ENCODE measurements at places on chromosomes 1 and 21.

DNA sequence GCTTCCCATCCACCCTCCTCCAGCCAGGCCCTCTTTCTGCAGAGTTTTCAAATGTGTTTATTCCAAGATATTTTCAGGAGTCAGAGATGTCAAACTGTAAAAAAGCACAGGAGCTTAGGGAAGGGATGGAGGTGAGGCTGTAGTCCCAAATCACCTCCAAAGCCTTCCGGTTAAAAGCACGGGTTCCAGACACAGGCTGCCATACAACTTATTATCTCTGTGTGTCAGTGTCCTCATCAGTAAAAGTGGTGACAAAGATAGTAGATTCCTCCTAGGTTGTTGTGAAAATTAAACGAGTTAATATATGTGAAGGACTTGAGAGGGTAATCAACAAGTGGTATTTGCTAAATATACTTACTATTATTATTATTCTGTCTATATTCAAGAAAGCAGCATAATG, 15.1 kb downstream of the S100A7A start:
- DNase-seq = no peak

- DNase-seq = no peak
Measured at GRCh38 chr1:221945669-221946068, 203.8 kb upstream of the DUSP10 start.

DNA sequence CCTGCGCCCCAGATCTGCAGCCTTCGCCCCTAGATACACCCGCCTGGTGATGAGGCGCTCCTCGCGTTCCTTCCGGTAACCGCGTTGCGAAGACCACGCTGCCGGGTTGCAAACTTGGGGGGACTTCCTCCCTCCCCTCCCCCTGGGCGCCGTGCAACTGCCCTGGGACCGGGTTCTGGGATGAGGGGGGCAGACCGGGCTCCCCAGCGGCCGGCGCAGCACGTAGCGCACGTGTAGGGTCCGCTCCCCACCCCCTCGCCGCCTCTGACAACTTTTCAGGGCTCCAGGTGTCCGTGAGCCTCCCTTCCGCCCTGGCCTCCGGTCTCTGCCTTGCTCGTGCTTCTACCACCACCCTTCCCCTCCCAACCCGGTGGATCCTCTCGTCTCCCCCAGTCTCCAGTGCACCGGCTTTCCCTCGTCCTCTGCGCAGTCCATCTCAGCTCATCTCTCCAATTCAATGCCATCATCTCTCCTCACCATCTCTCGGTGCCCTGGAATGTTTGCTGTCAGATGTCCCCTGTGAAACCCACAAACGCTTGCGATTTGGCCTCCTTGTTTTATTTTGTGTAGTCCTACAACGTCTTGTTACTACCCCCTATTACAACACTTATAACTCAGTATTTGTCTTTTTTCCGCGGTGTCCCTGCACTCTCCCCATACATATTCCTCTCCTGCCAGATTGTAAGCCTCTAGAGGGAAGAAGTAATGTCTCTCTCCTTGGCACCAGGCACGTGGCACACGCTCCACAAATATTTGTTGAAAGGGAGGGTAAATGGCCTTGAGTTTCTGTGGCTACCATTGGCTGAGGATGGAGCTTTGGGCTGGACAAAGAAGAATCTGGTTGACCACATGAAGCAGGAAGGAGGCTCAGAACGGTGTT, 782 bp downstream of the PCAT6 start:
- DNase-seq = no peak

DNA sequence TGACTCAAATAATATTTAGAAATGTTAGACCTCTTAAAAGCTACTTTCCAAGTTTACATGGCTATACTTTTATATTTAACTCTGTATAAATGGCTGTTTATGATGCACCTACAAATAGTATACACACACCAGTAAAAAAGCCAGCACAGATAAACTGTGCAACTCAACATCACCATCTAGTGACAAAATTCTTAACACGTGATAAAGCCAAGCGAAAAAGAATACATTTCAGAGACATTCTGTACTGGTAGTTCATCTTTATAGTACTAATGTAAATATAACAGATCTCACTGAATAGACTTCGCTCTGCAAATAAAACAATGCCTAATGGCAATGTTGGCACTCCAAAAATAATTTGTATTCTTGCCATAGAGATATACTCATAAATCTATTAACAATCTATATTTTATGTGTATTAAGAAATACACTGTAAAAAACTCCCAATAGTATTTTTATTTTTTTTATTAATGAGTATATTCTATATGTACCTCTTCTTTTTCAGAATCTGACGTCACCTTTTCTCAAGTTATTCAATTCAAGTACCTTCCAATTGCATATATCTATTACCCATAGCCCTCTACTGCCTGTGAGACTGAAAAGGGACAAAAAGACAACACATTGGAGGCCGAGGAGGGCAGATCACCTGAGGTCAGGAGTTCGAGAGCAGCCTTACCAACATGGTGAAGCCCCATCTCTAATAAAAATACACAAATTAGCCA, 100.2 kb downstream of the DPYD start:
- no peak for DNase-seq

DNA sequence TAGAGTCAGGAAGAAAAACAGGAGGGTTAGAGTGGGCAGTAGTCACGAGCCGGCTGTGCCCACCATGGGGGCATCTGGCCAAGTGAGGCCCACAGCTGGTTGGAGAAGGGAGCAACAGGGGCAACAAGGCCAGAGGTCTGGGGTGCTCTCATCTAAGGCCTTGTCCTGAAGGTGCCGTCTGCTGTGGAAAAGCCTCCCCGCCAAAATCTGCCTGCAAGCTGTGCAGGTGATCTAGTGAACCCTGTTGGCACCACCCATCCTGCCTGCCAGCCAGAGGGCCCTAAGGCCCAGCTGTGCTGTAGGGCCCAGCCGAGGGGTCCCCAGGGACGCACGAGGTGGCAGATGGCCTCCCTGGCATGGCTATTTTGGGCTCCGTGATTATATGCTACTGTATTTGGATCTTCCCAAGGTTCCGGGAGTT, 51.3 kb downstream of the LGR6 start:
- DNase-seq = no peak

GRCh38 chr1:162329826-162330225, 46.8 kb downstream of the SPATA46 start:
- no peak for DNase-seq

DNA sequence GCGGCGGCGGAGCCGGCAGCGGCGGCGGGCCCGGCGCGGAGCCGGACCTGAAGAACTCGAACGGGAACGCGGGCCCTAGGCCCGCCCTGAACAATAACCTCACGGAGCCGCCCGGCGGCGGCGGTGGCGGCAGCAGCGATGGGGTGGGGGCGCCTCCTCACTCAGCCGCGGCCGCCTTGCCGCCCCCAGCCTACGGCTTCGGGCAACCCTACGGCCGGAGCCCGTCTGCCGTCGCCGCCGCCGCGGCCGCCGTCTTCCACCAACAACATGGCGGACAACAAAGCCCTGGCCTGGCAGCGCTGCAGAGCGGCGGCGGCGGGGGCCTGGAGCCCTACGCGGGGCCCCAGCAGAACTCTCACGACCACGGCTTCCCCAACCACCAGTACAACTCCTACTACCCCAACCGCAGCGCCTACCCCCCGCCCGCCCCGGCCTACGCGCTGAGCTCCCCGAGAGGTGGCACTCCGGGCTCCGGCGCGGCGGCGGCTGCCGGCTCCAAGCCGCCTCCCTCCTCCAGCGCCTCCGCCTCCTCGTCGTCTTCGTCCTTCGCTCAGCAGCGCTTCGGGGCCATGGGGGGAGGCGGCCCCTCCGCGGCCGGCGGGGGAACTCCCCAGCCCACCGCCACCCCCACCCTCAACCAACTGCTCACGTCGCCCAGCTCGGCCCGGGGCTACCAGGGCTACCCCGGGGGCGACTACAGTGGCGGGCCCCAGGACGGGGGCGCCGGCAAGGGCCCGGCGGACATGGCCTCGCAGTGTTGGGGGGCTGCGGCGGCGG, 1.0 kb downstream of the ARID1A start:
- peak; percentile 28 for DNase-seq

GRCh38 chr1:28272215-28272852, 13.0 kb downstream of the SESN2 start:
- DNase-seq = no peak

- DNase-seq = peak; percentile 68
Measured at GRCh38 chr21:26169061-26169610, 1.4 kb downstream of the APP start.

DNA sequence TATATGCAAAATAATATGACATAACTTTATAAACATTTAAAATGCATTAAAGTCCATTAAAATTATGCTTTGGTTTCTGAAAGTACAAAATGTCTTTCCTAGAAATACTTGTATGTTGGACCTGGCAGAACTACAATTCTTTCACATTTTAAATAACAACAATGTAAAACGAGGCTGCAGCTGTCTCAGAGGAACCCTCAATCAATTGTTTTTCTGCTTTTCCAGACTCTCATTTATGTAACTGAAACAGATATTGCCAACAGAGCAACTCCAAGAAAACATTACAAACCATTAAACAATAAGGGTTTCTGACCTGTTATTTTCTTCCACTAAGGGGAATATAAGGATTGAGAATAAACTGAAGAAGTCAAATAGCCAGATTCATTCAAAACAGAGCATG, 1193.4 kb downstream of the NCAM2 start:
- no peak for DNase-seq

- DNase-seq = no peak
Measured at GRCh38 chr1:93607814-93608186, 73.8 kb downstream of the BCAR3 start.

- DNase-seq = peak; percentile 80
Measured at GRCh38 chr1:12173631-12174121, 6.9 kb downstream of the TNFRSF1B start.

GRCh38 chr1:204093421-204093717, 20.5 kb downstream of the SOX13 start:
- no peak for DNase-seq

- DNase-seq = peak; percentile 84
Measured at GRCh38 chr1:156104065-156104810, 10.3 kb upstream of the LMNA start.

GRCh38 chr1:225526878-225527277, 99.0 kb upstream of the LBR start:
- DNase-seq = no peak

GRCh38 chr21:43370091-43370658, 56.8 kb downstream of the SIK1 start:
- DNase-seq = no peak

DNA sequence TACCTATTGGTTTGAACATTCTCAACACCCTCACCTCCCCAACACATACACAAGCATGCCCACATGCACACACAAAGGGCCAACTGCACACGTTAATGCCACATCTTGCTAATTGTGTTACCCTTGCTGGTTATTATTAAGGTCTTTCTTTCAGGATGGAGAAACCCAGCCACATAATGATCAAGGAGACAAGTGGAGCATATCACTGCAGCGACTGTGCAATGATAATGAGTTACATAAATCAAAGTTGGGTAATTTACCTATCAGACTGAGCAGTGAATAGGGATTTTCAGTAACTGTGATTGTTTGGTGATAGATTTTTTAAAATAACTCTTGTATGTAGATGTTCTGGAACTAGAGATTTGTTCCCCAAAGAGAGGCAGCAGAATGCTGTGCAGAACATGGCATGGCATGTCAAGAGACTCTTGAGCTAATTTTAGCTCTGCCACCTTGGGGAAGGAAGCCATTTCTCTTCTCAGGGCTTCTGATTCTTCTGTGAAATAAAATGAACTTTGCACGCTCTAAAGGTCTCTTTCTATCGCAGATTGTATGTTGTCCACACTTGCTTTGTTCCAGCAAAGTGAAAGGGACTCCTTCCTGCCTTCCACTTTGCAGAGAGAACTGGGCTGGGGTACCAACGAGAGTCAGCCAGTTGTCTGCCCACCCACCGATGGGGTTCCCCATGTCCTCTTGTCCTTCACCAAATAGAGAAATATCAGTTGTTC, 126.0 kb upstream of the CAMK1G start:
- DNase-seq = no peak

DNA sequence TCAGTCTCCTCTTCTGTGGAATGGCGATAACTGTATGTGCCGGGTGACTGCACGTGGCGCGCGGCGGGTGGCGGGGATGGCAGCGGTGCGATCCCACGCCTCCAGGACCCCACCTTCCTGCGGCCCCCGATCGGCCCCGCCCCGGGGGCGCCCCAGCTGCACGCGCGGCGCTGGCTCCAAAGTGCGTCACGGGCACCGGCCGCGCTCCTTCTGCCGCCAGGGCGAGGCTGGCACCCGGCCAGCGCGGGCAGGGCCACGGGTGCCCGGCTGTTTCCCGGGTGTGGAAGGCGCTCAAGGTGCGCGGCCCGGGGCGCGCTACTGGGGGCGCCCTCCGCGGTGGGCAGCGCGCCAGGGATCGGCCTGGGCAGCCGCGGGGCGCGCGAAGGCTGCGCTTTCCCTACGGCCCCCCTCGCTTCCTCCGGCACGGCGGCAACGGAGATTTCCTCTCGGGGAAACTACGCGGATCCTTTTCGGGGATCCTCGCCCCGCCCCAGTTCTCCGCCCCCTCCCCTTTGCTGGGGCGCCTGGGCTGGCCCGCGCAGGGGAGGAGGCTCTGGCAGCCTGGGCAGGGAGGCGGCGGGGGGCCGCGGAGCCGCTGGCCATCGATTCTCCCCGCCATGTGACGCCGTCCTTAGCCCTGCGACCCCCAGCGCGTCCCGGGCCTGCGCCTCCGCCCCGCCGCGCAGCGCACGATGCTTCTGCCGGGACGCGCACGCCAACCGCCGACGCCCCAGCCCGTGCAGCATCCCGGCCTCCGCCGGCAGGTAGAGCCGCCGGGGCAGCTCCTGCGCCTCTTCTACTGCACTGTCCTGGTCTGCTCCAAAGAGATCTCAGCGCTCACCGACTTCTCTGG, at the start of gene EVA1C:
Gene EVA1C, plus strand, starts transcription at position 545 of the 853 bp plus-strand sequence. Its CDS starts 148 bp downstream, at position 693.
- DNase-seq = peak; percentile 66

DNA sequence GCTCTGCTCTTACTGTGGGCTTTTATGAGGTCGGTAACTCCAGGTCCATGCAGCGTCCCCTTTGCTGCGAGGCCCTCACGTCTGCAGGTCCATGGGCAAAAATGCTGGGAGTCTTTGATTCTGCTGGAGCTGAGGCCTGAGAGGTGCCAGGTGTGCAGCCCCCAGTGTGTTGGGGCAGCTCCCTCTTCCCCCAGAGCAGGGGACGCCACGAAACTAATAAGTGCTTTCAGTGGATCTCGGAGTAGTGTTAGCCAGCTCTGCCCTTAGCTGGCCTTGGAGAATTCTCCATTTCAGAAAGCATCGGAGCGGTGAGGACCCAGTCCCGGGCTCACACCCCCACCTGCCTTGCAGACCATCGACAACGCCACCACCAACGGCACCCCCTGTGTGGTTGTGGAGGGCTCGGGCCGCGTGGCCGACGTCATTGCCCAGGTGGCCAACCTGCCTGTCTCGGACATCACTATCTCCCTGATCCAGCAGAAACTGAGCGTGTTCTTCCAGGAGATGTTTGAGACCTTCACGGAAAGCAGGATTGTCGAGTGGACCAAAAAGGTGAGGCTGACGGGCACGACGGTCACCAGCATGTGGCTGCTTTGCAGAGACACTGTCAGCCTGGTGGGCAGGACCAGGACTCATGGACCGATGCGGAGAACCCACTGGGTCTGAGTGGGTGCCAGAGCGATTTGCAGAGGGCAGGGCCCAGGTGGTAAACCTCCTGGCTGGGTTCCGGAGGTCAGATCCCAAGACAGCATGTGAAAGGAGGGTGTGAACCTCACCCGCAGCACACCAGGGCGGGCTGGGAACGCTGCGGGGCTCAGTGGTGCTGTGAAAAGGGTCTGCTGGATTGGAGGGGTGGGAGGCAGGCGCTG, 25.5 kb downstream of the TRPM2 start:
- no peak for DNase-seq

Measured in tibial artery (tissue), 4 donors.